ENCODE measurements at places on chromosomes 7 and 10. TPM values are rescaled to one million over a fixed set of nuclear protein-coding genes. Genes with fewer than 3 reads are reported as not detected.

DOCK4 gene
- total RNA-seq, result 17.2 TPM

NAT16 gene
- total RNA-seq, result not detected

BMPER gene
- total RNA-seq, result 0.09 TPM

TAS2R40 gene
- not detected for total RNA-seq

RNF148 gene
- total RNA-seq, result not detected

CD36 gene
- not detected for total RNA-seq

ZNF775 gene
- 18.2 TPM for total RNA-seq

WNT2 gene
- 0.65 TPM for total RNA-seq

STAG3 gene
- total RNA-seq, result 0.77 TPM

TRIM50 gene
- total RNA-seq, result not detected

ADRB1 gene
- not detected for total RNA-seq

MOGAT3 gene
- total RNA-seq, result not detected

COL13A1 gene
- 19.5 TPM for total RNA-seq

DNA sequence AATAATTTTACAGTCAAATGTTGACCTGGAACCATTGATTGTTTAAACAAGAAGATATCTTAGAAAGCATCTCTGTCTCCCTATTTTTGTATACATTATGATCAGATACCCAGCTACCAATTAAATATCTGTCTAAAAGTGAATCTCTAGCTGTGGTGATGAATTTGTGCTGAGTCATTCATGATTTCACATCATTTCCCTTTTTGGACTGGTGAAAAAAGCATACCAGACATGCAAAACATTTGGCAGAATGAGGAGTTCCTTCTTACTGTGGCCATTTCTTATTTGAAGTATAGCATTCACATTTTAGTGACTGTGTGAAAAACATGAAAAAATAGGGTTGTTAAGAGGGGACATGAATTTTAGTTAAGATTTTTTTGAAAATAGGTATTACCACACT lies 98.0 kb upstream of the GATA3 start:
- DNase-seq, result peak; percentile 26

GRCh38 chr7:87341441-87341840 lies 4.0 kb upstream of the CROT start:
- no peak for DNase-seq

GRCh38 chr10:89888321-89889070 lies 187.1 kb downstream of the KIF20B start:
- DNase-seq, result no peak

DNA sequence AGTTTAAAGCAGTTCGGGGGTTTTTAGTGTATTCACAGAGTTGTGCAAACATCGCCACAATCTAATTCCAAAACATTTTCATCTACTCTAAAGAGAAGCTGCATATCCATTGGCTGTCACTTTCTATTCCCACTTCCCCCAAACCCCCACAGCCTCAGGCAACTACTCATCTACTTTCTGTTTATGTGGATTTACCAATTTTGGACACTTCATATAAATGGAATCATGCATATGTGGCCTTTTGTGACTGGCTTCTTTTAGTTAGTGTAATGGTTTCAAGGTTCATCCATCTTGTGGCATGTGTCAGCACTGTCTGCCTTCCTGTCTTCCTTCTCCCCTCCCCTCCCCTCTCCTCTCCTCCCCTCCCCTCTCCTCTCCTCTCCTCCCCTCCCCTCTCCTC lies 78.5 kb upstream of the FZD1 start:
- DNase-seq, result no peak

DNA sequence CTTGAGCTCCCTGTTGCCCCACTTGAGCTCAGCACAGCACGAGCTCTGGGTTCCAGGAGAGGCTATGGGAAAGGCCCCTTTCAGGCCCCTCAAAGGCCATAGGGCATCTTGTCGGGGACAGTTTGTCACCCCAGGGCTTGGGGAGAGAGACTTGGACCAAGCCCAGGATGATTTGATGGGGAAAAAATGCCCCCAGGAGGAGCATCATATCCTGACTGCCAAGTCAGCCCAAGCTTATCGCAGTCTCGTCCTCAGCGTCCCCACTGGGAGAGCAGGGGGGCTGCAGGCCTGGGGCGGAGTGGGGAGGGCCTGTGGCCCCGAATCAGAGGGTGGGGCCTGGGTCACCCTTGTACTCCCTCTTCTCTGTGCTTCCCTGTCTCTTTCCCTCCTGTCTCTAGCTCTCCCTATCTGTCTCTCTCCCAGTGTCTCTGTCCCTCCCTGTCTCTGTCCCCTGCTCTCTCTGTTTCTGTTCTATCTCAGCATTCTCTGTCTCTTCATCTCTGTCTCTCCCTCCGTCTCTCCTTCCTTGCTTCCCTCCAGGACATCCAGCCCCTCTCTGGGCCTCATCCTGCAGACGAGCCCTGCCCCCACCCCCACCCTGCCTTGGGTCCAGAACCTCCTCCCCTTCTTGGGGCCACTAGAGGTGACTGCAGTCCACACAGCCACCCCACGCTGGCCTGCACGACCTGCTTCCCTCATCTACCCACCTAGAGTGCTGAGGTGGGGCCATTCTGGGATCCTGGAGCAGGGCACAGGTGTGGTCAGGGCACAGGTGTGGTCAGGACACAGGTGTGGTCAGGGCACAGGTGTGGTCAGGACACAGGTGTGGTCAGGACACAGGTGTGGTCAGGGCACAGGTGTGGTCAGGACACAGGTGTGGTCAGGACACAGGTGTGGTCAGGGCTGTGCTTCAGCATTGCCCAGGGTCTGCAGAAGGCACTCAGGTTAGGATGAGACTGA lies 17.3 kb upstream of the GRIFIN start:
- DNase-seq, result peak; percentile 44

- peak; percentile 77 for DNase-seq
Measured at GRCh38 chr7:36487756-36488336, 98.2 kb downstream of the ANLN start.

- DNase-seq, result no peak
Measured at GRCh38 chr10:32955299-32955772, 2.7 kb downstream of the ITGB1 start.

GRCh38 chr10:43305876-43306275 lies 39.0 kb upstream of the RASGEF1A start:
- DNase-seq, result peak; percentile 26

DNA sequence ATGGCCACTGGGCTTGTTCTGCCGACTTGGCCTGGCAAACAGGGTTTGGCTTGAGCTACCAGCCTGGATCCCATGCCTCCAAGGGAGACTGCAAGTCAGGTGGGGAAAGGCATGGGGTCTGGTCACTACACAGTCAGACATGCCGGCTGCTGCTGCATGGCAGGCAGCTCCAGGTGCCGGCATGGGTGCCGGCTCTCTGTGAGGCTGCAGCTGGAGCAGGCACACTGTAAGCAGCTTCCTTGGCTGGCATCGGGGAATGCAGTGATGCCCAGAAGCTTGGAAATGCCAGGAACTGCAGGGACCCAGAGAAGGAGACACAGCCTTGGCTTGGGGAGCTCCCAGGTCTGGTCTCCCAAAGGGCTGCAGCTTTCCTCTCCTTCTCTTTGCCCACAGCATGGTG lies 305.5 kb upstream of the NRG3 start:
- no peak for DNase-seq

GRCh38 chr10:7598771-7599170 lies 68.0 kb downstream of the ITIH5 start:
- no peak for DNase-seq

GRCh38 chr10:102965311-102965851 lies 47.3 kb downstream of the CNNM2 start:
- no peak for DNase-seq

DNA sequence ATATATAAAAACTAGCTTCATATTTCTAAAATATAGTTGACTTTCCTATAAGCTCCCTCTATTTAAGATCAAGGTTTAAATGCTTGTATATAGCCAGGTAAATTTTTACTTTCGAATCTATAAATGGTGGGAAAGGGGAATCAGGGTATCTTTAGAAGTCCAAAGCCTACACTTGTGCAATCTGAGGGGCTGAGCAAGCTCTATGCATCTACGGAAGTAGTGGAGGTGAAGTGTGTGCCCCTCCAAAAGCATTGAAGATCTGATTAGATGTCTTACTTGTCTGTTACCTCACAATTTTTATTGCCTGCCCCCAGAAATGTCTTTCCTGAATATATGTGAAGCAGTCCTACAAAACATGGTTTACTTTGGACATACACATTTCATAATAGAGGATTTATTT lies 1.6 kb downstream of the AKAP9 start:
- no peak for DNase-seq

GRCh38 chr7:70676243-70676642 lies 455.7 kb upstream of the GALNT17 start:
- peak; percentile 30 for DNase-seq

- DNase-seq, result no peak
Measured at GRCh38 chr7:111900283-111900682, 305.9 kb downstream of the DOCK4 start.

DNA sequence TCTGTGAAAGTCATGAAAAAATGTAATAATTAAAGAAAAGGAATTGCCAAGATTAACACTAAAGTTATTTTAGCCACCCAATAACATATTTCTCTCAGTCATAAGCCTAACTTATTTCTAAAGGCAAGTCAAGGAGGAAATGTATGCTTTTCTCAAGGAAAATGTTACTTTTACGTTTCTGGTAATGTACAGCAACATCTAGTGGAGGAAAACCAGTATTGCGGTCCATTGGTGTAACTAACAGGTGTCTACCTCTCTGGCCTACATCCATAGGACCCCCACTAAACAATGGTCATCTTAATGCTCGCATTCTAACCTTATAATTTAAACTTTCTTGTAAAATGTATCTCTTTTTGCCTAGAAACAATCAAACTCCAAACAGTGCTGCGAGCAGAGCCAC lies 437.5 kb downstream of the KIF20B start:
- no peak for DNase-seq

GRCh38 chr10:75514830-75515229 lies 83.4 kb downstream of the LRMDA start:
- no peak for DNase-seq

DNA sequence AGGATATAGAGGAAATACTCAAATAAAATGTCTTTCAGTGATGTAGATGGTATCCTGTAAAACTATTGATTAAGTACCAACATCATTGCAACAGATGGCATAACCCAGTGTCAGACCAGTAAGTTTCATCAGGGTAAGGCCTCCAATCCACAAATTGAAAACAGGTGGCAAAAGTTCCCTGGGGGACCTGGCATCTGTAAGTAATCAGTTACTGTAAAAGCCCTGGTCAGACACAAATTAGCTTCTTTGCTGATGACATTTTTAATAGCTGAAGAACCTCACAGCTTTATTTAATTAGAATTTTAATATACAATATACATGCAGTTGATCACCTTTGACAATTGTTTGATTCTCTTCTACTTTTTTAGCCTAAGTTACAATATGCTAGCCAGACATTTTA lies 152.5 kb downstream of the PLXDC2 start:
- no peak for DNase-seq

- DNase-seq, result no peak
Measured at GRCh38 chr7:55962014-55962413, 2.4 kb upstream of the NIPSNAP2 start.

GRCh38 chr7:157412021-157412443 lies 75.2 kb downstream of the DNAJB6 start:
- peak; percentile 86 for DNase-seq

- peak; percentile 71 for DNase-seq
Measured at GRCh38 chr7:128904381-128905197, 5.9 kb downstream of the KCP start.

DNA sequence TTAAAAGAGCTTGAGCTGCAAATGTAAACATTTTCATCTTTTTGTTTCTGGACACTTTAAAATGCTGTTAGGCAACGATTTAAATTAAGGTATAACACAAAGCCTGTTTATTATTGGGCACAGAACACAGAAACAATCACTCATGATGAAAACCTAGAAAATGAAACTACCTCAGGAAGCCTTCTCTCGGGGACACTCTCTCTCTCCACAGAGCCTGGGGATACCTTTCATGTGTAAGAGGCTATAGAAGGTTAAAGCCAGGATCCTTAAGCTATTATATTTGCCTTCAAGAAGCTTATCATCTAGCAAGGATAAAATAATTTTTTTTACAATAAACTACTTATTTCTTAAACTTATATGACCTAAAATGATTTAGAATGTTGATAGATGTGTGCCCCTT lies 194.1 kb downstream of the SKAP2 start:
- no peak for DNase-seq

- no peak for DNase-seq
Measured at GRCh38 chr7:52726493-52726892, 308.9 kb upstream of the POM121L12 start.

DNA sequence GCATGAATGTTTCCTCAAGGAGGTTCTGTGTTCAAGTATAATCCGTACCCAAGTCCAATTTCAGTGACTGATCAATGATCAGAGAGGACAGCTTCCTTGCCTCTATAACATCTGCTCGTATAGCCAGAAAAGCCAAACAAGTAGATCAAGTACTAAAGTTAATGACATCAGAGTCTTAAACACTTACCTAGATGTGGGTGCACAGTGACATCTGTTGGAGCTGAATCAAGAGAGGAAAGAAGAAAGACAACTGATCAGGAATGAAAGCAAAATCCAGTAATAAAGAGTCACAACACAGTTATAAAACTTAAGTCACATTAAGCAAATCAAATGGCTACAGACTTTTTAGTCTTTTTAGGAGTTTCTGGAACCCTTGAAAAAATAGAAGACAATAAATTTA lies 236.5 kb downstream of the RELN start:
- no peak for DNase-seq

- DNase-seq, result peak; percentile 10
Measured at GRCh38 chr7:145269418-145270161, 433.7 kb upstream of the TPK1 start.

- DNase-seq, result peak; percentile 71
Measured at GRCh38 chr7:128948312-128948973, 10.7 kb downstream of the IRF5 start.

Measured in Daoy (cell line).